Cardiac fibroblast (primary cell): ENCODE measurements at places on chromosomes 16 and 17.

GRCh38 chr17:2609091-2609490, 15.6 kb downstream of the PAFAH1B1 start:
- DNase-seq: no peak

DNA sequence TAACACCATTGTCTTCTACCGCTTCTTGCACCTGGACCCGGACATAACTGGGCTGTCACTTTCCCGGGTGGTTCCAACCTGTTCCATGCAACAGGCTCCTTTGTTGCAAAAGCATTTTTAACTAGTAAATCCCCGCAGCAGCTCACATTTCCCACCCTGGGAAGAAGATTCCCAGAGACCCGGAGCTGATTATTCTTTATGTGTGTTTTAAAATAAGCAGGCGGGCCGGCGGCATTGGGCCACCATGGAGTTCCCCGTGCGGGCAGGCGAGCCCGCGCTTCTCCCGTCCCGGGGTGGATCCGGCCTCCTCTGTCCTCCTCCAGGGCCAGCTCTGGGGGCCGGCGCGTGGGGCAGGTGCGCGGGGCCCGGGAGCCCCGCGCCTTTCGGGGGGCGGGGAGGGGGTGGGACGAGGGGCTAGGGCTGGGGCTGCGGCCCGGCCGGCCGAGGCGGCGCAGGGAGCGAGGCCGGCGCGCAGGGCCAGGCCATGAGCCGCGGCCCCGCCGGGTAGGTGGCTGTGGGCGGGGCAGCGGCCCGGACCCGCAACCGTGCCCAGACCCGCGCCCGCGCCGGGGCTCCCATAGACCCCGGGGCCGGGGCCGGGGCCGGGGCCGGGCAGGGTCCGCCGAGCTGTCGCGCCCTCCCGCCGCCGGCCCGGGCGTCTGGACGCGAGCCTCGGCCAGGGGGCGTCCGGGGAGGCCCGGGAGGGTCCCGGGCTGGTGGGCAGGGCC, 1.7 kb downstream of the CRAMP1 start:
- no peak for DNase-seq

DNA sequence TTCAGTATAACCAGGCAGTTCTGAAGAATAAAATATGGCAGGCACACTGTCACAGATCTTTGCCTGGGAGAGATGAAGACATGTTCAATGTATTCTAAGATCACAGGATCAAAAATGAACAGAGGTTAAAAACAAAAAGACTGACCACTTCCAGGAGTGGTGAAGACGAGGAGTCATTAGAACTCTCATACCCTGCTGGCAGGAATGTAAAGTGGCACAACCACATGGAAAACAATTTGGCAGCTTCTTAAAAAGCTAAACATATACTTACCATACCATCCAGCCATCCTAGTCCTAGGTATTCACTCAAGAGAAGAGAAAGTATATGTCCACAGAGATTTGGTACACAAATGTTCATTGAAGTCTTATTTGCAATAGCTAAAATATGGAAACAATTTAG, 406.3 kb downstream of the NPIPA8 start:
- DNase-seq: no peak

- DNase-seq: no peak
Measured at GRCh38 chr16:79261481-79261940, 339.0 kb downstream of the MAF start.

GRCh38 chr17:40180694-40181093, 3.4 kb downstream of the RAPGEFL1 start:
- DNase-seq: no peak

GRCh38 chr16:695355-696089, 5.3 kb upstream of the WDR24 start:
- no peak for DNase-seq

DNA sequence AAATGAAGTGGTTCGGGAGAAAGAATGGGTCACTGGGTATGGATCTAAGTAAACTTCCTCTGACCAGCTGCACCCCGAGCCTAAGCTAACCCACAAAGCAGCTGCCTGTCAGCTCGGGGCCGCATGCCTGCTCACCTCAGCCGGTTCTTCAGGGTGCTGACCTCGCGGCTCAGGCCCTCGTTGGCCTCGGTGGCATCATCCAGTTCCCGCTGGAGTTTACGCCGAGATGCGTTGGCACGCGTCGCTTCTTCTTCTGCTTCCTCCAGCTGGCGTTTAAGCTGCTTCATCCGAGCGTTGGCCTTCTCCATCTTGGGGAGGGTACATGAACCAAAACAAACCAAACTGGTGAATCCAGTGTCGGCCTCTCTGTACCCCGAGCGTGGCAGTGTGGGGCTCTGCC, 41.1 kb downstream of the NDEL1 start:
- DNase-seq: no peak

- DNase-seq: peak; percentile 40
Measured at GRCh38 chr16:53482123-53482522, 20.9 kb downstream of the AKTIP start.

DNA sequence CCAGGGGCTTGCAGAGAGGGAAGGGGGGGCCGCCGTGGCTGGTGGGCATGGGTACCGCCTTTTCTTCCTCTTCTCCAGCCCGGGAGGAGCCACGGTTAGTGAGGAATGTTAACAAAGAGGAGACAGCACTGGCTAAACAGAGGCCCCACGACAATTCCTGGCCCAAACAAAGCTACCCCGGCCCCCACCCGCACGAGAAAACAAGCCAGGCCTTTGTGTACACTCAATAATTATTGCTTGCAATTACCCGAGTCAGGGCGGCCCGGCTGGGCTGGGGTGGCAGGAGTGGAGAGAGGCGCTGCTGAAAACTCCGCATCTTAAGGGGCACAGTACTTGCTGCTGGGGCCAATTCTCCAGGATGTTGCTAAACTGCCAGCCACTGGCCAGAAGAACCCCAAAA, 56.4 kb downstream of the IRX5 start:
- no peak for DNase-seq

DNA sequence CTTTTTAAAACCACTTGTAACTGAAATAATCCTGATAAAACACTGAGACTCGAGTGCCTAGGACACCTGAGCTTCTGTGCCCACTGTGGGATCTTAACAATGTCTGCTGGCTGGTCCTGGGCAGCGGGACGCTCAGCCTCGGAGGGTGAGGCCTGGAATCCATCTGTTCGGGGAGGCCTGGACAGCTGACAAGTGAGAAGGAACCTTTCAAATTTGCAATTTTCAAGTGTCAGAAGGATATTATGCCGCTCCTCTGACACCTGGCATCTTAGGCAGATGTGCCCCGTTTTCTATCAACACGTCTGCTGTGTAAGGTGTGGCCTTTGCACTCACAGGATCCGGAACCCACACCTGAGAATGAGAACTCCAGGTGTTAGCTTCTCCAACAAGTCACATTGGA, 33.1 kb upstream of the C16orf78 start:
- no peak for DNase-seq
